ENCODE measurements at places on chromosomes 7 and 10. TPM values are rescaled to one million over a fixed set of nuclear protein-coding genes. Genes with fewer than 3 reads are reported as not detected.
A peak's percentile ranks its signal among the peaks of the same experiment; 100 is the strongest.

The TLX1 gene
- not detected for total RNA-seq

The SFXN2 gene
- 32.7 TPM for total RNA-seq

The TSPAN12 gene
- 8.7 TPM for total RNA-seq

DNA sequence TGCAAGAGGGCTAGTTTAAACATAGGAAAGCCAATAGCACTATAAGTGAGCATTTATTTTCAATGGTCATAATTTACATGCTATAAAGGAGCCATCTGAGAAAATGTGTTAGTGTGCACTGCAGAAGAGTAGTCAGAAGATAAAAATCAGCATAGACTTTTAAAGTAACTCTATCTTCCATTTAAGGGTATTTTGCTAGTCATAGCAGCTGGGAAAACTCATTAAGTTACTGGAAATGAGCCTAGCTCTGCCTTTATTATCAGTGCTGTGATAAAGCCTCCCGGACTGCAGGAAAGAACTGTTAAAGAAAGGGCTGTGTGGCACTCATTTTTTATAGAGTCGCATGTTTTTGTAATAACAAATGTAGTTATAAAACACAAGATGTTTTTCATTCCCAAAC, 825.8 kb upstream of the POM121L12 start:
- DNase-seq, result no peak

GRCh38 chr10:20271490-20271889, 455.3 kb downstream of the PLXDC2 start:
- DNase-seq, result no peak

DNA sequence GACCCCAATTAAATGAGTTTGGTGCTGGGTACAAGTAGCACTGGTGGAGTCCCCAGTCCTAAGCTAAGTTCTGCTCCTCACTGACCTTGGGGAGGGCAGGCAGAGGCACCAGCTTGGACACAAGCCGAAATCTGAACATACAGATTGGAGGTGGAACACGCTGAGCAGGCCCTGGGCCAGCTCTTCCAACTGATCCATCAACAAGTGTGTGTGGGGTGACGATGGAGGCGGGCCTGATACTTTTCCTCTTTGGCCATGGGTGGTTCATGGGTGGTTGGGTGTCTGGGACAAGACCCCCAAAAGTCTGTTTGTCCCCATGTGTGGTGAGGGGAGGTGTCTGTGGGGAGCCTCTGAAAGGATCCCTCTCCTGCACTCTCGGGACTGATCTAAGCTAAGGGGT, 1.9 kb downstream of the ADCYAP1R1 start:
- no peak for DNase-seq

DNA sequence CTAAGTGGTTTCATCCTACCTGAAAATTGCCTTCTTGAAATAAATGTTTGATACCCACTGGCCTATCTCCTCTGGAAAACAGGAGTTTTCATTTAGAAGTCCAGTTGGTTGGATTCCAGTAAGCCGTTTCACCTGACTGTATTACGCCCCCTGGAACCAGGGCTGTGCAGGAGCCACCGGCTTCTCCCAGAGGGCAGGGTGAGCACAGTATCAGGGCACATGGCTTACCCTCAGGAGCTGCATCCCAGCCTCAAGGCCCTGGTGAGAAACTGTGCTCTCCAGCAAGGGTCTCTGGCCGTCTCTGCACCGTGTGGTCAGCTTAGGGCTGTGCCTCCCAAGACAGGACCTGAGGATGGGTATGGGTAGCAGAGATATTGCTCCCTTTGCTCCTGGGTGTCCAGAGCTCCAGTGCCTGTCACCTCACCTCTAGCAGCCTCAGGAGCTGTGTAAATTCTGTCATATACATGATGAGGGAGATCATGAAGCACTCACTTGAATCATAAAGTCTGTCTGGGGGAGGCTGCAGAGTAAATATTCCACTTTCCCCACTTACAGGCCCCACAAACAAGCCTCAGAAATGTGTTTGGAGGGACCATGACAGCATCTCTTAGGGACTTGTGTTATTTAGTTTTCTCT, 109.6 kb upstream of the SAMD8 start:
- no peak for DNase-seq

DNA sequence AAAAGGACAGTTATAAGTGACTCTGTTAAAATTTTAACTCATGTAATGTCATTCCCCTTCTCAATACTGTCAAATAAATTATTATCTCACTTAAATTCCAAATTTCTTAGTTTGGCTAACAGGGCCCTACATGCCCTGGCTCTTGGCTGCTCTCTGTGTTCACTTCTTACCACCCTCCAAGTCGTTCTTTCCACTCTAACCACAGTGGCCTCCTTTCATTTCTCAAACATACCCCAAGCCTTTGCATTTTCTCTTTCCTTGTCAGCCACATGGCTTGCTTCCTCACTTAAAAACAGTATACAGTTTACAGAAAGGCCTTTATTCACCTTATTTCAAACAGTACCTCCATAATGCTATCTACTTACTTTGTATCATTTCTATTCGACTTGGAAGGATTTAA, 737.1 kb upstream of the ZWINT start:
- DNase-seq, result no peak

DNA sequence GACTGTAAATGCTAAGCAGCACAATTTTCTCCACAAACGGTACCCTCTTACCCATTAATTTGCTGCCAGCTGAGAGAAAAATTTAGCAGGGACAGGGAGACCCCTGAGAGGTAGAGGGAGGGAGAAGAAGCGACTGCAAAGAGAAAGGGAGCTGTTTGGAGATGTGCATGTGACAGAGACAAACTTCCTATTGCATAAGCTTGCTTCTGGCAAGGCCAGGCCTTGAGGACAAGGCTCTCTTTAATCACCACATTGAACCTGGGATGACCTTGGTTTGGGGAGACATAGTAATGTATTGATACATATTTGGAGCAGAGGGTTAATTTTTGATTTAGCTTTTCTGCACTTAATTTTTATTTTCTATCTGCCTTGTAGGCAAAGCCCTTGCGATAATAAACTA, 31.1 kb upstream of the HIBADH start:
- no peak for DNase-seq

- no peak for DNase-seq
Observed at GRCh38 chr7:123974326-123974908, 49.4 kb downstream of the SPAM1 start.

GRCh38 chr7:109751241-109751640, 1181.6 kb downstream of the DNAJB9 start:
- DNase-seq, result no peak

DNA sequence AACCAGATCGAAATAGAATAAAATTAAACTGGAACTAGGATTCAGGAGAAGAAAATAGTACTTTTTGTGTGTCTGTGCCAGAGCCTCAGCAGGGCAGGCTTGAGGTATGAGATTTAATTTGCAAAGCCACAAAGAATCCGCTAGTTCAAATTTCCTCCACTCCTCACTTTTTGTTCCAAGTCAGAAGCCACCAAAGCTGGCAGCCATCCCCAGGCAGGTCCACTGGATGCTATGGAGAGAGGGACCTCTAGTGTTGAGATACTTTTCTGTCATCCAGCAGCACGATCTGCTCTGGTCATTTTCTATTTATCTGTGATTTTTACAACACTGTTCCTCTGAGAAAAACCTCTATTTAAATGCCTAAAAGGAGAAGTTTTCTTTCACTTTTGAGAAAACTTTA, 147.9 kb upstream of the FRMD4A start:
- peak; percentile 67 for DNase-seq

DNA sequence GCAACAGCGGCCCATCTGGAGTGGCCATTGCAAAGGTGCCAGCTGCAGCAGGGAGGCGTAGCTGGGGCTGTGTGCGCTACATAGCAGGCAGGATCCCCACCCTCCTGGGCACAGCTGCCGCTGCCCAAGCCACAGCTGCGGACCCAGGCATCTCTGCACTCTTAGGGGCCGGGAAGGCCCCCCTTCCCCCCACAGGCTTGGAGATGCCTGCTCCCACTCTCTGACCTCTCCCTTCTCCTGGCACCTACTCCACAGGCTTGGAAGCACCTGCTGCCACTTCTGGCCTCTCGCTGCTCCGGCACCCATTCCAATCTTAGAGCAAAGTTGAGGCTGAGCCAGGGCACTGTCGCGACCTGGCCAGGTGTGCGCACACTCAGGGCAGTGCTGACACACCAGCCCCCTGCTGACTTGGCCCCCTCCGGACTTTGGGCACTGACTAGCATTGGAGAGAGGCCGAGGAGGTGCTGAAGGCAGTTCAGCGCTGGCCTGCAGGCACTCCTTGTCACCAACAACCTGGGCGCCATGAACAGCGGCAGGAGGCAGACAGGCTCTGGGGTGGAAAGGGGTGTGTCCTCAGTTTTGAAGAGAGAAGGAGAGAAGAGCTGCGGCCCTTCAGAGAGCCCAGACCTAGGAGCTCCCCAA, 18.4 kb downstream of the RBM48 start:
- no peak for DNase-seq

Measured in H9 (cell line).